ENCODE measurements at places on chromosomes 1 and 21.

DNA sequence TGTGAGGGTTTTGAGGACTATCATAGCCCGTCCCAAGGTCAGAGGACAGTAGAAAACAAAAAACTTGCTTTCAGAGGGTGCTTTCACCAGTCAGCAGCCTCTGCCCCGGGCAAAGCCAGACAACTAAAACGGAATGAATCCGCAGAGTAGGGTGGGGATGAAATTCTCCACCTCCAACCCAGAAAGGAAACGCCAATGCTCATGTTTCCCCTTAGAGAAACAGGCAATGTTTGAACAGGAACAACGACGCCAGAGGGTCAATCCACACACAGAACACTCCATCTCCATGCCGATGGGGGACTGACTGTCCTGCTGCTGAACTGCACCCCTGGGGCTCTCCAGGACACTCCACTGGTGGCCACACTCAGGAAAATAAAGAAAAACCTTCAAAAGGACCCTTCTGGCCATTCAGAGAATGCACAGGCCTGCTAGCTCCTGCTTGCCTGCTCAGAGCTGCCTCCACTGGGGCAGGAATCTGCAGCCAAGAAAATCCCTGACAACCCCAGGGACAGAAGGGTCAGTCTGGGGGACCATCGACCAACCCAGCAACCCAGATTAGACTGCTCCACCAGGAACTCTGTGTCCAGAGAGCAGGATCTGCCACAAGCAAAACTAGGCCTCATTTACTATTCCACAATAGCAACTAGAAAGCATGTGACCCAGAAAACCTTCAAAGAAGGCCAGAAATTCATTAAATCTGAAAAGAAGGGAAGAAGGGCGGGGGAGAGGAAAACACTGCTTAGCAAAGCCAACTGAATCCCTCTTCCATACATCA is 116.0 kb downstream of the TOMM20 start:
- DNase-seq: peak; percentile 58

DNA sequence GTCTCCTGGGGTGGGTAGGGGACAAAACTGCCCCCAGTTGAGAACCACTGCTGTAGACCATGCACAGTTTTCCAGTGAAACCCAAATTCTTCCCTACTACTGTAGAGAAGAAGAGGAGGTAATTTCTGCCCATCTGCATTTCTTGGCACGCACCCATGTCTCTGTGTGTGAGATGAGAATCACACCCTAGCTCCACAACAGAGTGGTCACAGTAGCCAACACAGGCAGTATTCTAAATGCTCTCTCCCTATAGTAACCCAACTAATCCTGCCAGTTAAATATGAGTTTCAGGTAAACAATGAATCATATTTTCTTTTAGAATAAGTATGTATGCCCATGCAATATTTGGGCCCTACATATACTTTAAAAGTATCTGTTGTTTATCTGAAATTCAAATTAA is 1.2 kb upstream of the CAPN2 start:
- no peak for DNase-seq

DNA sequence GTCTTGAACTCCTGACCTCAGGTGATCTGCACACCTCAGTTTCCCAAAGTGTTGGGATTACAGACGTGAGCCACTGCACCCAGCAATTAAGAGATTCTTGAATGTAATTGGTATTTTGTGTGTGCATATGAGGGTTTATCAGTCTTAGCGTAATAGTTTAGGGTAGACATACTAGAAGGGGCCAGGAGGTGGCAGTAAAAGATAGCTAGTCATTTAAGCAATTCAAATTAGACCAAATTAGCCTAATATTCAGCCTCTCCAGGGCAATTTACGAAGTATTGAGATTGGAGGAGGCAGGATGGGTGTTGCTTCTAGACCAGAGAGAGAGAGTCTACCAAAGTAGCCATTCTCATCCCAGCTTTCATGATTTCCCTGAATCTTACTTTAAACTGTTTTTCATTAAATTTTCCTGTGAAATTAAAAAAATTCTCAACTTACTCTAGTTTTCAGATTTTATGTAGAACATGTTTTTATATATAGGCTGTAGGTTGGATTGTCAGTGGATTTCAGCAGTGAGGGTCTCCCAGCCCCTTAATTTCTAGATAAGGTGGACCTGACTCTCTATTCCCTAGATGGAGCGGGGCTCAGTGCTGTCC is 119.7 kb downstream of the HHAT start:
- DNase-seq: peak; percentile 61

DNA sequence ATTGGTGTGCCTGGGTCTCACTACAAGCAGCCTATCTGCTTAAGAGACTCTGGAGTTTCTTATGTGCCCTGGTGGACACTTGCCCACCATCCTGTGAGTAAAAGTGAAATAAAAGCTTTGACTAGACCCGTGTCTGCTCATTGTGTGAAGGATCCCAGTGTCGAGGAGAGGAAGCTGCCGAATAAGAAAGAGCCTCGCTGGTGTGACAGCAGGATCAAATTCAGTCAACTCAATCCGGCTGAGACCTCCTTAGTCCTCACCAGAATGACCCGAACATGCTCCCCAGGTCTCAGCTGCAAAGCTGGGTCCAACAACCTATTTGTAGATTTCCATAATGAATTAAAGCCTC is 14.8 kb downstream of the CD2 start:
- DNase-seq: no peak

DNA sequence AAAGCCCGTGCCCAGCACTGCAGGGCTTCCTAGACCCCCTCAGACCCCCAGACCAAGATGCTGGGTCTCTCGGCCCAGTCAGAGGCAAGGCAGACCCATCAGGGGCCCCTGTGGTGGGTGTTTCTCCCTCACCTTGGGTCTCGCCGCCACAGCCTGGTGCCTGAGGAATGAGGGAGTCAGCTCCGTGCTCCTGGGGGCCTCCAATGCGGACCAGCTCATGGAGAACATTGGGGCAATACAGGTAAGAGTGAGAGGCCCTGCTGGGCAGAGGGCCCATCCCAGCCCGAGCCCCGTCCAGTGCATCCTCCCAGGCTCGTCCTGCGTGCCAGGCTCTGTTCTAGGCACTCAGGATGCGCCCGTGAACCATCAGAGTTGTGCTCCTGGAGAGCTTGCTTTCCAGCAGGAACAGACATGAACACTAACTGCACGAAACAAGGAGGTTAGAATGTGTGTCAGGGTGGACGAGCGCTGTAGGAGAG is 51.5 kb downstream of the KCNAB2 start:
- DNase-seq: no peak

GRCh38 chr1:9960706-9961562 is 17.7 kb downstream of the NMNAT1 start:
- no peak for DNase-seq

DNA sequence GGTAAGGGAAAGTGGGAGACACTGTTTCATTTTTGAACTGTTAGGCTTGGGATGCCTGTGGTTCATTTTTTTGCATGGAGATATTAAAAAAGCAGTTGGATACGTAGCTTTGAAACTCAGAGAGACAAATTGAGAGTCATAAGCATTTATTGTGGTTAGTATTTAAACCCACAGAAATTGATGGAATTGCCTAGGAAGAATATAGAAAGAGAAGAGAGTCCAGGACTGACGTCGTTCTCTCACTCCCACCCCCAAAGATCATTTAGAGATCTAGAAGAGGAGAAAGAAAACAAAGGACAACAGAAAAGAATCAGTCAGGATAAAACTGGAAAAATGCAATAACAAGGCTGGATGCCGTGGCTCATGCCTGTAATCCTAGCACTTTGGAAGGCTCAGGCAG is 73.2 kb upstream of the BMP8A start:
- no peak for DNase-seq

- DNase-seq: no peak
Observed at GRCh38 chr1:89791064-89791726, 29.6 kb upstream of the LRRC8D start.

DNA sequence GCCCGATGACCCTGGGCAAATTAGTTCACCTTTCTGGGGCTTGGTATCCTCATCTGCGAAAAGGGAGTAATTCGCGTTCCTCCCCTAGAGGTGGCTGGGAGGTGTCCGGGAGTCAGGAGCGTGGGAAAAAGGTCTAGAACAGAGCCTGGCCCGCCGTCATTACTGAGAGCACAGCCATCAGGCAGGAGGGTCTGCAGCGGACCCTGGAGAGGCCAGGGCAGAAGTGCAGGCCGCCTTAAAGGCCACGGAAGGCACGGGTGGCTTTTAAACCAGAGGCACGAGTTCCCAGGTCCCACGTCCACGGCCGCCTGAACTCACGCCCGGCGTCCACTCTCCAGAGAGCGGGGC is 850 bp downstream of the PANK4 start:
- no peak for DNase-seq

GRCh38 chr1:203039609-203040512 is 13.6 kb downstream of the PPFIA4 start:
- DNase-seq: peak; percentile 26

DNA sequence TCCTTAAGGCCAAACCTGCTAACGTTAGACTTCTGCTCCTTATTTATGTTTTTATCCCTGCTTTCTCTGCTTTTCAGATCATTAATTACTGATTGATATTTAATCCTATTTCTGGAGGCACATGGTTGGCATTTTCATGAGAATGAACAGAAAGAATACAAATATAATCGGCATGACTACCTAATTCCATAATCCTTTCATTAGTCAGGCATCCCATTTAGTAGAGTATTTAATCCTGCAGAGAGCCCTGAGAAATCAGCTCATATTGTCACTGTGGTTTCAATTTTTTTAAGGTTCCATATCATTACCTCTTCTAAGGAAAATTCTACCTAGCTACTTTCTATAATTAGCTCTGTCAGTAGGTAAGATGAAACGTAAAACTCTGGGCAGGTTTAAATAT is 238.8 kb downstream of the NCAM2 start:
- no peak for DNase-seq

DNA sequence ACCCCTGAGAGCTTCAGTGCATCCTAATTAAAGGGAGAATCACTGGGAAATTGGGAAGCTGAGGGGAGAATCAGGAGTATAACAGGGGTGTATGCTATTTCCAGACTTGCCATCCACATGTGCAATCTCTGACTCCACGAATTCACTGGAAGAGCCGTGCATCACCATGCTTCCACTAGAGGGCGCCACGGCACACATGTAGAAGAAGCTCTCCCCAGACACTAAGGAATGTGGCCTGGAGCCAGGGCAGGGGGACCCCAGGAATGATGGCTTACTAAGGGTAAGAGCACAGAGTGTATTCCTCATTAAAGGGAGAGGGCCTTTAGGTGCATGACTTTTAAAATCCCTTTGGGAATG is 81.5 kb downstream of the ABCA4 start:
- peak; percentile 87 for DNase-seq

Measured in HT-29 (cell line).